CD4-positive, alpha-beta memory T cell (primary cell): ENCODE measurements at places on chromosomes 13 and 19. TPM values are rescaled to one million over a fixed set of nuclear protein-coding genes. Genes with fewer than 3 reads are reported as not detected.

The CGB5 gene
- not detected for total RNA-seq

The ZNF382 gene
- 21.1 TPM for total RNA-seq

The SIGLEC12 gene
- total RNA-seq: not detected

The KCNJ14 gene
- 3.6 TPM for total RNA-seq

The ZNF585A gene
- total RNA-seq: 25.4 TPM

The CRX gene
- not detected for total RNA-seq
